ENCODE measurements at places on chromosomes 11 and 22. TPM values are rescaled to one million over a fixed set of nuclear protein-coding genes. Genes with fewer than 3 reads are reported as not detected.

CASP1 gene
- total RNA-seq, result 23.9 TPM

ACRV1 gene
- total RNA-seq, result 0.23 TPM

MCHR1 gene
- not detected for total RNA-seq

CTSF gene
- total RNA-seq, result 6.3 TPM

GRCh38 chr22:23833911-23834317, 4.9 kb downstream of the DERL3 start:
- DNase-seq, result no peak

DNA sequence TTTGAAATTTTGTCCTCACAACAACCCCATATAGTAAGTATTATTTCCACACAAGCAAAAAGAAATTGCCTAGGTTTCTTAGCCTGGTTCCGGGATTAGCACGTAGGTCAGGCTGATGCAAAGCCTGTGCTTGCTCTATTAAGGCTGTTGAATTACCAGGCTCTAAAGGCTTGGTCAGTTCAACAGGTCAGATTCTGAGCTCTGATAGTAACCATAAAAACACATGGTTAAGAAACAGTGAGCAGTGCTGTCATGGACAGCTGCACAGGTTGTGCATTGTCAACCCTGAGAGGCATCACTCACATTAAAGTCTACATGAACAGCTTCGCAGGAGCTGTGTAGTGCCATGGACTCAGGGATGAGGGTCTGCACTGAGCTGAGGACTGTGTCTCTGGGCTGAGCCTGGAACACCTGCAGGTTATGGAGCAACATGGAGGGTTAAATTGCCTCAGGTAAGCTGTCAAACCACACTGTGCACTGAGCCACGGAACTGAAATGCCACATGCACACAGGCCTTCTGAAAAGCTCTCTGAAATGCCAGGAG, 98.0 kb downstream of the PIWIL4 start:
- DNase-seq, result no peak

- no peak for DNase-seq
Measured at GRCh38 chr22:36147196-36147791, 13.3 kb downstream of the APOL3 start.

DNA sequence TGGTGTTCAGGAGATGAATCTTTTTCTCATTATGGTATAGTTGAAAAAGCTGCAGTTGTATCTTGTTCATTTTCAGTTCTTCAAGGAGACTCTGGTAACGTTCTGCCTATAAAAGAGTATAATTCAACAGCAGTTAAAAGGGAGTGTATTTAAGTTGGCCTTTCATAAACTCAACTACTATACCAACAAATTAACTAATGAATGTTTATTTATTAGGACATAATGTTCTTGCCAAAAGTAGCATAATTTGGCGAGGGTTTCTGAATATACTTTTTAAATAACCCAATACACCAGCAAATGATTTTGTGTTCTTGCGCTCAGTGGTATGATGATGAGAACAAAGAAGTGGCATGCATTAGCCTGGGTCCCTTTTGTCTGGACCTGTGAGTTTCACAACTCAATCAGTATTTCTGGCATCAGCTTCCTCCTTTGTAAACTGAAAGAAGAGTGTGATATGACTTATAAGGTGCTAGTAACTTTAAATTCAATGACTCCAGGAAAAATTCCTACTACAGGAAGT, 10.9 kb downstream of the SMC1B start:
- no peak for DNase-seq

DNA sequence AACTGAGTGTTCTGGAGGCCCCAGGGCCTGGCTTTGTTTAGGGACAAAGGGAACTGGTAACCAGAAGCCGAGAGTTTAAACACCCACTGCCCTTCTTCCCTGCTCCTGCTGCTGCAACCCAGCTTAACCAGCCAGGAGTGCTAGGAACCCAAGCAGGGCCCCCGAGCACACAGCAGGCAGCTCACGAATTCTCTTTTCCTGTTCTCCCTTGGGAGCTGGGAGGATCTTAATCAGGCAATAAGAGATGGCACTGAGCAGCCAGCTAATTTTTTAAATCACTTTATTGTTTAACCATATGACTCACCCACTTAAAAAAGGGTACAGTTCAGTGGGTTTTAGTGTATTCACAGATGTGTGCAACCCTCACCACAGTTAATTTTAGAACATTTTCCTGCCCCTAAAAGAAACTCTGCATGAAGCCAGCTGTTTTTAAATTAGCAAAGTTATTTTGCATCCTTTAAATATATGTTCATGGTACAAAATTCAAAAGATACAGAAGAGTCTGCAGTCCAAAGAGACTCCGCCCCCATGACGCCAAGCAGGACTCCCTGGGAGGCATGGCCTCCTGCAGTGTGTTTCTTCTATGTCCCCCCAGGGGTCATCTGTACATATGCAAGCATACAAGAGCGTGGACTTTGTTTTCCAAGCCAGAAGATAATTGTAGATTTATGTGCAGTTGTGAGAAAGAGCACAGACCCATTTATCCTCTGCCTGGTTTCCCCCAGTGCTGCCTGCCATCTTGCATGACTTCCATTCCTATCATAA, 18.9 kb upstream of the PPP6R3 start:
- no peak for DNase-seq
